ENCODE measurements at places on chromosomes 16 and 17.

GRCh38 chr17:32936186-32936893, 8.4 kb downstream of the TMEM98 start:
- DNase-seq: no peak

- DNase-seq: no peak
Observed at GRCh38 chr17:18963126-18964017, 11.4 kb downstream of the SLC5A10 start.

DNA sequence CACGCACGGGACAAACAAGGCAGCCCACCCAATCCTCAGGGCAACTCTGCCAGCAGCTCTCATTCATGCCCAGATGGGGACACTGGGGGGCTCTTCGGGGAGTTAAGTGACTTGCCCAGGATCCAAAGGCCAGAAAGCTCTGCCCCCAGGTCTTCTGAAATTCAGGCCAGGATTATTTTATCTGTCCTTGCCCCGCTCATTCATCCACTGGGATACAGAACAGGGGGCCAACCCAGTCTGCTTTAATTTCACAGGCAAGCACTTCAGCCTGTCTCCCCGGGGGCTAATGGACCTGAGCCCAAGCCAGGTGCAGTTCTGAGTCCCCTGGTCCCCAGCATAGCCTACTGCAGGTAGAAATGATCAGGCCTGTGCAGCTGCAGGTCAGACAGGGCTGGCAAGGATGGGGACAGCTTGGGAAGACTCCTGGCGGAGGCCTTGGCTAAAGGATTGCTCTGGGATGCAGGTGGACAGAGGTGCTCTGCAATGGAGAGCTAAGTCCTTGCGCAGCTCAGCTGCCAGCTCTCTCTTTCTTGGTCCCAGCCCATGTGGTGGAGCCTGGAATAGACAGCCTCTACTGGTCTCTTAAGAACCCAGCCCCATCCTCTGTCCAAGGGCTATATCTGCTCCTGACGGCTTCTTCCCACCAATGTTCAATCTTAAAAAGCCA, 766 bp upstream of the B3GNT9 start:
- no peak for DNase-seq

- DNase-seq: no peak
Observed at GRCh38 chr16:23267647-23268046, 34.5 kb upstream of the SCNN1B start.

- DNase-seq: no peak
Observed at GRCh38 chr17:36808180-36808661, 129.1 kb upstream of the LHX1 start.

DNA sequence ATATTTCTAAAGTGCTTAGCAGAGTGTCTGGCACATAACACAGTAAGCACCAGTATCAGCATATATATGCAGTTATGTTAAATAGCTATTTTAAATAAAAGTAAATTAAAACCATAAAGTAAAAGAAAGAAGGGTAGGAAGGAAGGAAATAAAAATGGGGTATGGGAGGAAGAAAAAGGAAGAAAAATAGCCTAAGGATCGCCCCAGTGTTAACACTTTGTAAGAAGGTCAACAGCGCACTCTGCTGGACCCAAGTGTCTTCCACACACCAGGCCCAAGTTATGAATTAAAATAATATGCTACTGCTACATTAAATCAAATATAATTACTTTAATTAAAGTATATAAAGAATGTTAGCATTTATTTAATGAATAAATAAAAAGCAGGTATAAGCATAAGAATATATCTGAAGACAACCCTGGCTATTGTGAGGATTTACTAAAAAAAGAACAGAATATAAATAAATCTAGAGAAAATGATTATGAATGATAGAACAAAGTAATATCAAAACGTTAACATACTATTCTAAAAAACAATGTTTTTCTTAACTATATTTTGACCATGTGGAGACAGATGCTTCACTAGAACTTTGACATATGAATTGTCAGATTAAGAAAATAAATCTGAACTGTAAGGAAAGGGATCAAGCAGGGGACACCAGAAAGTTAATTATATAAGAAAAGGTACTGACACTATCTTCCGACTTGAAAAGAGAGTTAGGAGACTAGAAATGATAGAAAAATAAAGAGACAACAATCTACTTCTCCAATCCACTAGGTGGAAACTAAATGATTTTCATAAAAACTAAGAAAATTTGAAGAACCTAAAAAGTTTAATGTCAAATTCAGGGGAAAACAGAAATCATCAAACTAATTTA, 25.9 kb downstream of the BRIP1 start:
- peak; percentile 57 for DNase-seq

- DNase-seq: peak; percentile 15
Observed at GRCh38 chr17:17151962-17152361, 54.2 kb downstream of the PLD6 start.

- no peak for DNase-seq
Observed at GRCh38 chr17:21190078-21190477, 23.9 kb downstream of the TMEM11 start.

- no peak for DNase-seq
Observed at GRCh38 chr16:12449374-12449773, 354.3 kb downstream of the CPPED1 start.

- DNase-seq: no peak
Observed at GRCh38 chr16:48887646-48888210, 277.7 kb upstream of the N4BP1 start.

DNA sequence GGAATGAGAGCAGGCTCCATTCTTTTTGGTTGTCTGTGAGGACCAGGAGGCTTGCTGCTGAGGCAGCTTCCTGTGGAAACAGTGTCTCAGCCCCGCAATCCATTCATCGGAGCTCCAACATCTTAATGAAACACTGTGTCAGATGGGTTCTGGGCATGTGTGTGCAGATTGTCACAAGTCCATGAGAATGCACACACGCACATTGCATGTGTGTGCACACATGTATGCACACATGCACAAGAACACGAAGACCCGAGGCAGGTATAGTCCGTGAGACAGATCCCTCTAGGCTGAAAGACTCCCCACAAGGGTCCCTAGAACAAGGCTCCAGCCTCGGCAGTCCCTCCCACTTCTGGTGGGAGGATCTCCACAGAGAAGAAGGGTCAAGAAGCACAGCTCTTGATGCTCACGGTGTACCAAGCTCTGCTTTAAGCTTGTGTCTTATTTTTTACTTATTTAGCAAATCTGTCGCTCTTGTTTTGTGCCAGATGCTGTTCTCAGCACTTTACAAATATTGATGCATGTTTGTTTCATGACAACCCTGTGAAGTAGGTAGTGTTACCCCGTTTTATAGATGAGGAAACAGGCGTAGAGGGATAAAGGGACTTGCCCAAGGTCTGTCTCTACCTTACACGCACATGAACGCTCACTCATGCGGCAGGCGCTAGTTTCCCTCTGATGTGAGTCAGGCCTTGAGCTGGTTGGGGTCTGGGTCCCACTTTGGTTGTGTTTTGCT, 213.1 kb downstream of the SEC14L1 start:
- DNase-seq: no peak

- DNase-seq: peak; percentile 63
Observed at GRCh38 chr17:81481073-81481799, 31.4 kb downstream of the ACTG1 start.

- DNase-seq: no peak
Observed at GRCh38 chr16:72988569-72988968, 59.4 kb downstream of the ZFHX3 start.

DNA sequence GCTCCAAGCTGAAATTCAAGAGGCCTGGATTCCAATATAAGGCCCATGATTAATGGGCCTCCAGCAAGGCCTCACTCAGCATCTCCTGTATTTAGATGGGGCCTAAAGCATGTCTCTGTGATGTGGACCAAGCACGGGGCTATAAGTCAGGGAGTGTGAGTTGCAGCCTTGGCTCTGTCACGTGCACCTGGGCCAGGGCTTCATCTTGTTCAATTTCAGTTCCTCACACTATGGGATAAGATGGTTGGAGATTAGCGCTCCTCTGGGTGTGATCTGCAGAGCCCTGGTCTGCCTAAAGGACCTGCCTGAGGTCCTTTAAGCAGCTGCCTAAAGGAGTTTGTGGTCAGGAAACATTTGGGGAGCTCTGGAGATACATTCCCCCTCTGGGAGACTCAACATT, 25.2 kb downstream of the KLHL36 start:
- DNase-seq: no peak

DNA sequence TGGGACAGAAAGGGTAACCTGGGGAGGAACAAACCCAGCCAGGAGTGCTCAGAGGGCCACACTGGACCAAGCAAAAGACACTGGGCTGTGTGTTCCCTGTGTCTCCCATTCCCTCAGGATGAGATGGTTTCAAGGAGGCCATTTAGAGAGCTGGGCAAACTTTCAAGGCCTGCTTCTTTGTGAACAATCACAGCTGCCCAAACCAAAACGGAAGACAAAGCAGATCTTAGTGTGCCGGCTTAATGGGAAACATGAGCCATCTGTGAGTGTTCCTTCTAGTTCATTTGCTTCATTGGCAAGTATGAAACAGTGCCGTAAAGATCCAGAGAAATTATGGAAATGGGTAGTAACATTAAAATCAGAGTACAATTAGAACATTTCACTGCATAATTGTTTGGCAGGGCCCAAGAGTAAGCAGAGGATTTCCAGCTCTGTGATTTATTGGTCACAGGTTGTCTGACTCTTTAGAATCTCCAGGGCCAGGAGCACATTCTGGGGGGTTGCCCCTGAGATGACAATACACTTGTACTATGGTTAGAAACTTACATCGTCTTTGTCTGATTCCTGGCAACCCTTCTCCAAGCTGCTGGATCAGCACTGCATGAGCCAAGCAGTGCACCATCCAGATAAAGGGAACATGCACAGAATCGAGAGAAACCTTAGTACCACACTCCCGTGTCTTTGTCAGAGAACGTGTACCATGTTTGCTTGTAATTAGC, 412.1 kb downstream of the RBFOX1 start:
- DNase-seq: no peak

DNA sequence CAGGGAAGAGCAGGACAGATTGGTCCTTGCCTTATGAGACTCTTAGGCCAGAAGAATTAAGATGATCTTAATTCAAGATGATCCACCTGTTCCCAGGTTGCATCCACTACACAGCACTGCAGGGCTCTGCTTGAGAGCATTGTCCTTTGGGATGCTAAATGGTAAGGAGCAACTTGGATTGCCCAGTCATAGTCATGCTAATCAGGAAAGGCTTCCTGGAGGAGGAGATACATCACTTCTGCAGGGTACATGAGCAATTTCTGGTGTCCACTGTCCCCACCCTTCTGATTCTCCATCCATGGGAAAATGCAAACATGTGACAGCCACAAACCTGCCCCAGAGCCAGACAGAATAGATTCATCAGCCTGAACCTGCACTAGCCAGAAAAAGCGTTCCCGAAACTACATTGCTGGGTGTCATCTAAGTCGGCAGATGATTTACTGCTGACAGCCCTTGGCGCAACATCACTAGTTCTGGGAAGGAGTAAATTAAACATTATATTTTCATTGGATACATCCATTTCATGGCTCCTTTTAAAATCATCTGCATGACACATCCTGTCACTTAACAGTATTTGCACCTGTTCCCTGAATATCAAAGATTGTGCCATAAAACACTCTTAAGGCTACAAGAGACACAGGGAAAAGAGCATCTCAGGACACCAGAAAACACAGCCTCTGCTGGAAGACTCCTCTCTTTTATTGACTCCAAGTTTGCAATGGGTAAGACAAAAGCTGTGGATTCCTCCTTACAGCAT, 282.2 kb downstream of the MAF start:
- DNase-seq: no peak

DNA sequence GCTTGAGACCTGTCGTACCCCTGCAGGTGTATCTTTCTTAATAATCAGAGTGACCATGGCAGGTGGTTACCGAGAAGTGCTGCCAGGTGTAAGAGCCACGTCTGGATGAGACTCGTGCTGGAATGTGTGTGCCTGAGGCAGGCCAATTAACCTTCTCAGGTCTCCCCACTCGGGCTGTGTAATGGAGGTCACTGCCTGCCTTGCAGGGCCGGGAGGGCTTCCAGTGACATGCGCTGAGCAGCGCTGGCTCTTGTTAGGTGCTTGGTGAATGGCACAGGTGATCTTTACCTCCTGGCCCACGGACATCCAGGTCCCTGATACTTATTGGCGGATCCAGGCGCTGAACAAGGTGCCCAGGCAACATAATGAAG, 4.6 kb upstream of the GSE1 start:
- DNase-seq: no peak

GRCh38 chr16:5505091-5505887, 407.7 kb upstream of the EEF2KMT start:
- no peak for DNase-seq

DNA sequence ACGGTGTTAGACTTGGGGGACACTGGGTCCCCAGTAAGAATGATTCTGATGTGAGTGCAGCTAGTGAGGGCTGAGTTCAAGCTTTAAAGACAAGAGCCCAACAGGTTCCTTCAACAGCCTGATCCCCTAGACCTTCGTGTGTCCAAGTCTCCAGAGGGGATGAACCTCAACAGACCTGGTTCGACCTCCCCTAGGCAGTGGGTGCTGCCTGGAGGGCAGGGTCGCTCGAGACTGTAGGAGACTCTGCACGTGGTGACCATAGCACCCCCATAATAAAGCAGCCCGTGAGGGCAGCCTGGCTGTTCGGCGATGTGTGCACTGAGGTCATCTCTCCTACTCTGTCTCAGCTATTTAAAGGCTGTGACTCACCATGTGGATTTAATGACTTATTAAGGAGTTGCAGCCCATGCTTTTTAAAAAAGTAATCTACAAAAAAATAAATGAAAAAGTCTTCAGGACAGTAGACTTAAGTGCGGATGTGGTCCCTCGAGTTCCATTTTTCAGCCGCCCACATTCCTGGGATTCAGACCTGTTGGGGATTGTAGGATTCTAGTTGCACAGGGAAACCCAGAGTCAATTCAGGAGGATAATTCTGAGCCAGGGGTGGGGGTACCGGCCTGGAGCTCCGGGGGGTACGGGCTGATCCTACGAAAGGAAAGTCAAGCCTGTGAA, 23.4 kb upstream of the METRNL start:
- DNase-seq: no peak

- DNase-seq: no peak
Observed at GRCh38 chr16:4384509-4384942, 12.9 kb downstream of the VASN start.

DNA sequence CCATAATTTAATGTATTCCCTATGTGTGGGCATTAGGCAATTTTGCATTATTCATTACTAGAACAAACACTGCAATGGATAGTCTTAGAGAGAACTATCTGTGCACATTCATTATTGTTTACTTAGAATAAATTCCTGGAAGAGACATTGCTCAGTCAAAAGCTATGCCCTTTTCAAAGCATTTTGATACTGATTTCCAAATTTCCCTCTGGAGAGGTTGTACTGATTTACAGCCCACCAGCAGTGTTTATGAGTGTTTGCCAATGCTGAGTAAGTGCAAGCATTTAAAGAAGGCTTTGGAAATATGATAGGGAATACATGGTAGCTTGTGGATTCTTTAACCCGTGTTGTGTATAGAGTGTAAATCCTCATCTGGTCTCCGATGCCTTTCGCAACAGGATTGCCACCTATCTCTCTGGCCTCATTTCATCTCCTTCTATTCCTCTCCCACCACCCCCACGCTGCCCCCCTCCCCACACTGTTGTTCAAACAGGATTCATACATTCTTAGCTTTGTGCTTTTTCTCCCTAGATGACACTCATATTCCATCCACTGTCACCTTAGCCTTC, 33.4 kb upstream of the MMD start:
- DNase-seq: no peak

GRCh38 chr16:19203374-19203966, 35.4 kb downstream of the SYT17 start:
- no peak for DNase-seq

GRCh38 chr17:78276098-78276887, 44.9 kb downstream of the TMEM235 start:
- no peak for DNase-seq

GRCh38 chr17:82948081-82948511, 108.3 kb upstream of the ZNF750 start:
- no peak for DNase-seq

- DNase-seq: no peak
Observed at GRCh38 chr17:9705745-9706144, 60.4 kb downstream of the USP43 start.
